ENCODE measurements at places on chromosomes 12 and 14.

DNA sequence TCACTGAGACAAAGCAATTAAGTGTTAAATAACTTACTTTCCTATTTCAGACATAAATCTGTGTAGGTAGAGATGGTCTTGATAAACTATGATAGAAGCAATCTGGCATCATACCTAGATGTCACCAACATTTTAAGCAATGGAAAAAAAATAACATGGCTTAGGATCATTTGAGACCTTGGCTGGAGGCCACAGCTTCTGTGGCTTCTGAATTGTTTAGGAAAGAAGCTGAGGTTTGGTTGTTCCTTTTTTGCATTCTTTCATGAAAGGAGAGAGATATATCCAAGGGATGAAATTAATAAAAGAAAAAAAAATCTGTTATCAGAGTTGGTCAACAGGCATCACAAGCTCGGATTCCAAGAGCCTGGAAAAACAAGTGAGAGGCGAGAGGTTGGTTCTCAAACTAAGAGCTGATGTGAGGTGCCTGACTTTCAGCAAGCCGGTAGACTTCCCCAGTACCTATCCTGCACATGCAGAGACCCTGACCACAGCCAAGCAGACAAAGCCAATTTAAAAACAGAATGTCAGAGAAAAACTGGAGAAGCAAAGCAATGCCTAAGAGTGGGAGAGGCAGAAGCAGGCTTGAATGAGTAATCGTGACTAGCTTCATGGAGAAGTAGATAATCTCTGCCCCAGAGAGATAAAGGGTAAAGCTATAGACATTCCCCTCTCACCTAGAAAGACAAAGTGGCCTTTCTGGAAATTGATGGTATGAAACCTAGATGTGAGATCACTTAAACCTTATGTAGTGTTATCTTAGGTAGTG is 43.4 kb upstream of the ST8SIA1 start:
- DNase-seq = no peak

DNA sequence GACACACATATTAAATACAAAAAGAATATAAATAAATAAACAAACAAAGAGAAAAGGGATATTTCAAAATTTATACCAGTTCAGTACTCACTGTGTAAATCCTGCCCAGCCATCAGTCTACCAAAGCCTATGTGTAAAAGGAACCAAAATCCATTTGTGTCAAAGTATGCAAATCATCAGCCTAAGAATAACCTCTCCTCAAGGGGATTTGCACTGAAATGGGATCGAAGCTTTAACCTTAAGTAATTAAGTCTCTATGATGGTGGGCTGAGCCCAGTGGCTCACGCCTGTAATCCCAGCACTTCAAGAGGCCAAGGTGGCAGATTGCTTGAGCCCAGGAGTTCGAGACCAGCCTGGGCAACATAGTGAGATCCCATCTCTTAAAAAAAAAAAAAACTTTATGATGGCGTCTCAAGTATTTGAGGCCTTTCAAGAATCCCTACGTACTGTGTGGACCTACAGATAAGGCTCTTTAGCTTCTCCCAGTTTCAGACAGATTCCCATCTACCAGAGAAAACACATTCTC is 57.8 kb upstream of the METAP2 start:
- DNase-seq = no peak

DNA sequence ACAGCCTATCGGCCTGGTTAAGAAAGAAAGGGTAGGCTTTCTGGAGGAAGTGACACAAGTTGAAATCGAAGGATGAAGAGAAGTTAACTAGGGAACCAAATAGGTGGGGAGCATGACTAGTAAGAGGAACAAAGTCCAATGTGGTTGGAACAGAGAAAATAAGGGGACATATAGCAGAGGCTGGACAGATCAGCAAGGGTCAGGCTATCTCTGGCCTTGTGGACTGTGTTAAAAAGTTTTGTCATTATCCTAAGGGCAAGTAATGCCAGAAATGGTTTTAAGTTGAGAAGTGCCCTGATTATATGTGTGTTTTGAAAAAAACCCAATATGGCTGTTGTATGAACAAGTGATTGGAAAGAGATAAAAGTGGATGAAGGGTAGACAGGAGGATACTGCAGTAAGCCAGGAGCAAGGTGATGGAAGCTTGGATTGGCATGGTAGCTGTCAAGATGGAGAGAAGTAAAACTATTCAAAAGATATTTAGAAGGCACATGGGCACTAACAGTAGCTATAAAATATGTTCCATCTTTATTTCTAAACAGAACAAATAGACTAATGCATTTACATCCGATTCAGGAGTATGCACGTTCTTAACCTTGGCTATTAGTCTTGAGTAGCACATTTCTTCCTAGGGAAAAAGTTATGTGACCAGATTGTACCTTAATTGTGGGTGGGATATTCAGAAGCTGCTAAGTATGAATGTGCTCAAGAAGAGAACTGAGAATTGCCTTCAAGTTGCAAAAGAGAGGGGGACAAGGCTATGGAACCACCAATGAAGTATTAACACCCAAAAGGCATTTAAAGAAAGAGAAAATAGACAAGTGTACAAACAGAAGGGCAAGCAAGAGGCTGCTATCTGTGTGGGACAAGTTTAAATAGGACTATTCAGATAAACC is 46.8 kb upstream of the OR5AU1 start:
- no peak for DNase-seq

DNA sequence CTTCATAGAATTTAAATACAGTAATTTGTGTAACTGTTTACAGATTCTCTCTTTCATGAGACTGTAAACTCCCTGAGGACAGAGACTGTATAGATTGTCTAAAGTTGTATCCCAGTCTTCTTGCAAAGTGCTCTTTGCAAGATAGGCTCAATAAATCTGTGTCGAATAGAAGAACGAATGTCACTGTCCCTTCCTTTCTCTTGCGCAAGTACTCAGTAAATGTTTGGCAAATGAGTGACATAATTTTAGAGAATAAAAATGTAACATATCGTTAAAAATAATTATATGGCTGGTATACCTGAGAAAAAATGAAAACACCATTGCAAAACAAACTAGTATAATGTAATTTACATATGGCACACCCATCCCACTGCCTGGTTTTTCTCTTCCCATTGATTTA is 1.9 kb upstream of the RALGAPA1 start:
- DNase-seq = no peak

DNA sequence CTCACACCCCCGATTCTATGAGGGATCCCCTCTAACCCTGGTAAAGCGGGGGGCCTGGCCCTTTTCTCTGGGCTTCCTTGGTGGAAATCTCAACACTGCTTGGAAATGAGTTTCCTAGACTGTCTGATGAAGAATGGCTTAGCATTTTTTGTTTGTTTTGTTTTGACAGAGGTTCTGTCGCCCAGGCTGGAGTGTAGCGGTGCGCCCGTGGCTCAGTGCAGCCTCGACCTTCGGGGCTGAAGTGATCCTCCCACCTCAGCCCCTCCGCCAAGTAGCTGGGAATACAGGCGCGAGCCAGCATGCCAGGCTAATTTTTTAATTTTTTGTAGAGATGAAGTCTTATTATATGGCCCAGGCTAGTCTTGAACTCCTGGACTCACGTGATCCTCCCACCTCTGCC is 30.3 kb downstream of the TC2N start:
- no peak for DNase-seq

GRCh38 chr14:60344751-60345150 is 95.7 kb downstream of the PPM1A start:
- no peak for DNase-seq

DNA sequence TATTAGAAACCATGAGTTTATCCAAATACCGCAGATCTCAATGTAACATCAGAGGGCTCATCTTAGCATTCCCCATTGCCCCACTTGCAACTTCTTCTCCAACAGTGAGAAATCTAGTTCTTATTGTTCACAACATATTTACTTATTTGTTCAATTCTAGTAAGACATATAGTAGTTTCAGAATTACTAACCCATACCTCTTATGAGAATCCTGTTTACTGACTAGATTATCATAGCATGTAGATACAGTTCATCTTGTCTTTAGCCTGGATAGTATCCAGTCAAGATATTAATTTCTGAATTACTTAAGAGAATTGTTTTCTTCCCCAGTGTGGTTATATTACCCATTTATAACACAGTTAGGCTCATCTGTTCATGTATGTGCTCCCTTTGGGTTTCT is 80.6 kb downstream of the NIN start:
- no peak for DNase-seq

DNA sequence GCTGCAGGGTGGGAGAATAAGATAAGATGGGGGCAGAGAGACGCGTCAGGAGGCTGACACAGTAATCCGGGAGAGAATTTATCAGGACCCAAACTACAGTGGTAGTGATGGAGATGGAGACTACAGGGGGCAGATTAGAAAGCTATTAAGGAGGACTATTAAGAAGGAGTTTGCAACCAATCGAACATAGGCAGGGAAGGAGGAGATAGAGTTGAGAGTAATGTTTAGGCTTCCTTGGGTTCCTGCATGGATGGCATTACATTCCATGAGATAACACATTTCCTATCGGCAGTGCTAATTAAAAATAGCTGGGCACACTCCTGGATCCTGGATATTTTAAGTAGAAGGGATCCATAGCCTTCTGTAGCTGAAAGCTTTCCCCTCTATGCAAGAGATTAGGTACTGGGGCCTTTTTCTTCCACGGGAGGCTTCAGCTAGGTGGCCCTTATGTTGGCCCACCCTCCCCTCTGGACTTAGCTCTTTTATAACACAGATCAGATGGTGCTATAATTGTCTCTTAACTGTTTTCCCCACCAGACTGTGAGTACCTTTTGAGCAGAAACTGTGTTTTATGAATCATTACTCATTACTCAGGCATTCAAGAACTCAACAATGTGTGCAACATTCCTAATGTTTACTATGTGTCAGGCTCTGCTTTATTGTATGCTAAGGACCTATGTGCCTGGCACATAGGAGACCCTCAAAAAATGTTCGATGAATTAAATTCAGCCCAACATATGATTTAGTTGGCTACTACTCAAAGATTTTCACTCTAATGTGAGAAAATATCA is 113.0 kb downstream of the RMST start:
- DNase-seq = no peak

GRCh38 chr12:94736004-94736403 is 85.6 kb upstream of the TMCC3 start:
- no peak for DNase-seq

DNA sequence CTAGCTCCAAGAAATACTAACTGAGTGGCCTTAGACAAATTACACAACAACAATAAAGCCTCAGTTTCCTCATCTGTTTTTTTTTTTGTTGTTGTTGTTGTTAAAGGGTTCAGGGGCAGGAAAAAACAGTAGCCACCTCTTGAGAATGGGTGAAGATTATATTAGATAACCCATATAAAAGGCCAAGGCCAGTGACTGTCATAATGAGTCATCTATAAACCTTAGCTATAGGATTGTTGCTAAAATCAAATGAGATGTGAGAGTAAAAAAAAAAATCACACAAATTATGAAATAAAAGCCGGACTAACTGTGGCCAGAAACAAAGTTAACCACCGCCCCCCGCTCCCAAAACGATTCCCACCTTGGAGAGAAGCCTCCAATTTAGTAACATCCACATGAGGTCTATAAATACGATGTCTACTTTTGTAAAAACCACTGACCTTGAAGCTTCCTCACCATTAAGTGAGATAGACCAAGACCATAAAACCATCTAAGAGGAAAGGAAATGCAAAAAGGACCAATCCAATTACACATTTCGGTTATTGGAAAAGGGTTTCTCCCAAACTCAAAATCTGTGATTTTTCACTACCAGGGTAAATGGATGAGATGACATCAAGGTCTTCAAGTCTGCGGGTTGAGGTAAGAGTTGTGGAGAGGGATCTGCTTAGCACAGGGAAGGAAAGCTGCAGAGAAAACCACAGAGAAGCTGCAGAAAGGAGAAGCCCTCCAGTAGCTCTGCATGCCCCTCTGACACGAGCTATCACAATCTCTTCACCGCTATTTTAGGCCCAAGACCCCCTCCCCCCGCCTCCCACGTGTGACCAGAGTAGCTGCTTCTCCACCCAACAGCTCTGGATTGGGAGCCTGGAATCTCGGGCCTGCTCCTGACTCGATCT is 1.0 kb downstream of the NAA25 start:
- no peak for DNase-seq

DNA sequence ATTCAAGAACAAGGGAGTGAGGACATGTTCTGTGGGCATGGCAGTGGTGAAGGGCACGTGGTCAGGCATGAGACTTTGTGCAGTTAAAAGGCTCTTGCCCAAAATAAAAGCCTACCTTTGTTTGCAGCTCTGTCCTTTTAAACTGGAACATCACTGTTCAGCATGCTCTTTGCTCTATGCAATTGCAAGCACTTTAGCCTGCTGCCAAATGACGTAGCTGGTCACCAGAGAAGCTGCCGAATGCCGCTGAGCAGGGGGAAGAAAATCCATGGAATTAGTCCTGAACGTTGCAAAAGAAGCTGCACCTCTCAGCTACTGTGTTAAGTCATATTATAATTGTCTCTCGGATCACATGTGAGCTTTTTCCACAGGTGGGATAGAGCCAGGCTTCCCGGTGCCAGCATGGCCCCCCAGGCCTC is 176.3 kb upstream of the DIO2 start:
- no peak for DNase-seq

GRCh38 chr14:36320897-36321381 is 502 bp upstream of the MBIP start:
- no peak for DNase-seq

DNA sequence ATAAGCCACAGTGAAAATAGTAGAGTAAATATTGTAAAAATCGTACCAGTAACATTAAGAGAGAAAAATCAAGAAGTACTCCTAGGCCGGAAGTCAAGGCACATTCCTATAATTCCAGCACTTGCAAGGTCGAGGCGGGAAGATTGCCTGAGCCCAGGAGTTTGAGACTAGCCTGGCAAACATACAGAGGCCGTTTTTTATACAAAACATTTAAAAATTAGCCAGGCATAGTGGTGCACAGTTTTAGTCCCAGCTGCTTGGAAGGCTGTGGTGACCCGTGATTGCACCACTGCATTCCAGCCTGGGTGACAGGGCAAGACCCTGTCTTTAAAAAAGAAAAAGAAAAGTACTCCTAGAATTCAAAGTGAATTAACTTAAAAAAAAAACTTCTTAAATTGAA is 341.8 kb downstream of the C12orf50 start:
- DNase-seq = no peak

- DNase-seq = no peak
Measured at GRCh38 chr12:14612250-14612649, 44.6 kb upstream of the PLBD1 start.

GRCh38 chr12:29771165-29771564 is 12.6 kb downstream of the TMTC1 start:
- DNase-seq = no peak

DNA sequence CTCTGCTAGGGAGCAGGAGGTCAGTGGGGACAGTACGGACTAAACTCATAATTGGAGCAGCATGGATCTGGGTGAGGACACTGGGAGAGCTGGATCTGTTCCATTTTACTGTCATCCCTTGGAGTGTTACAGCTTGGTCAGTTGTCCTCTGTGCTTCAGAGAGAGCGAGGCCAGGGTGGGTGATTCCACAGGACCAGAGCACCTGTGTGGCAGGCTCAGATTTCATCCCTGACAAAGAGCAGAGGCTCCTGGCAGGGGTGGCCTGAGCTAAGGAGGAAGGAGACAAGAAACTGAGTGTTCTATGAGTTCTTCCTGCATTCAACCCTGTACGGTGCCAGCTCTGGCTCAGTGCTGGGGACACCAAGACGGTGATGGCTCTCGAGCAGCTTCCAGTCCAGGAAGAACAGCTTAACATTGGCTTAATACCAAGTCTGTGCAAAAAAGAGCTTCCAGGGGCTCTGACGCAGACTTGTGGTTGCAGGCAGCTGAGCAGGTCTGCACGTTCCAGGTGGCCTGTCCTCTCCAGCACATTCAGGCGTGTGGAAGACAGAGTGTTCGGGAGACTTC is 8.4 kb upstream of the PGF start:
- no peak for DNase-seq

GRCh38 chr12:125014526-125014925 is 21.1 kb downstream of the BRI3BP start:
- no peak for DNase-seq

- peak; percentile 48 for DNase-seq
Measured at GRCh38 chr14:105974902-105975301, 448.5 kb downstream of the TMEM121 start.
